ENCODE measurements at places on chromosomes 1 and 21.

DNA sequence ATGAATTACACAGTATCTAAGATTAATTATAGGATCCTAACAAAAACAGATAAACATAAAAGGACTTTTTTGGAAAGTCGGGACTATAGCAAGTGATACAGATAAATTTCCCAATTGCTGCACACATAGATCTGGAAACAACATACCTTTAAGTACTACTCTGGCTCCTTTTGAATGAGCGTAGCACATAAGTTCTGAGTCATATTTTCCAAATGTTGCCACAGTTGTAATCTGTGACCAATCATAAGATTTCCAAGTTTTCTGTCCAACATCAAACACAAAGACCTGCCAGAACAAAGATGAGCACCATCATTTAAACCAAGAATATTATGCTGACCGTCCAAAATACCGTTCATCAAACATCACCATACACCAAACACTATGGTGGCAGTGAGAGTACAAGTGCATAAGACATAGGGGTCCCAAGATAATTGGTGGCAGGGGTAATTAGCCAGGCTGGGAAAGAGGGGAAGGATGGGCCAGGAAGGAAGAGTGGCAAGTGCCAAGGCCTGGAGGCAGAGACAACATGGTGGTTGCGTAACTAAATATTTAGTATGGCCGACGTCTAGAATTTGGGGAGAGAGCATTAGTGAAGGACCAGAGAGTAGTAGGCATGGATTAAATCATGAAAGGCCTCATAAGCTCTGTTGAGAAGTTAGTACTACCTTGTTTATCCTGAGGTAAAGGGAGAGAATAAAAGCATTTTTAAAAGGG is 3.6 kb downstream of the CTBS start:
- DNase-seq = no peak
- peaks cover 17% of the 10 kb centered on the region for H3K4me1 ChIP-seq
- no peak overlapping the region for H3K4me3 ChIP-seq
- no peak overlapping the region for H3K27ac ChIP-seq
- no peaks in the 10 kb centered on the region for H3K36me3 ChIP-seq
- H3K27me3 ChIP-seq = no peaks in the 10 kb centered on the region

DNA sequence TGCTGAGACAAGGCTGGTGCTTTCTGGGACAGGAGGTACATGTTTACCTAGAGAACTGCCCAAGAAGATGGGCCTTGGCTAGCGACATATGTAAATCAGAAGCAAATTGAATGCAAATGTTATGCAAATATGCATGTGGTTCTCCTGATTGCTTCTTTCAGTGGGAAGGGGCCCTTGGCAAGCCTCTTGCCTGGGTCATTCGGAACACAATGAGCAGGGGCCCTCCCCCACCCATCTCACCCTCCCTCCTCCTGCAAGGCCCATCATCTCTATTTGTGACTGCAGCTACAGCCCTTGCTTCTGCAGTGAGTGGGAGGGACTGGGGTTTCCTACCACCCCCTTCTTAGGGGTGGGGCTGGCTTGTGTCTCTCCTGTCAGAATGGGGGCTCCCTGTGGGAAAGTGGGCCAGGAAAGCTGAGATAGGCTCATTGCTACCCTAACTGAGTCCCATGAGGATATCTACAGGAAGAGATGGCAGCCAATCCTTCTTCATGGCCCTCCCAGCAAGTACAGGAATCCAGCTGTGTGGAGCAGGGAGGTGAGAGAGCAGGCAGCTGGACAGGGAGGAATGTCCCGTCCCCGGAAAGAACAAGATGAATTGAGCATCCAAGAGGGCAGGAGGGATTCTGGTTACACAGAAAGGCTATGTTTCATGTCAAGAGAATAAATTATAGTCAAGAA is 31.0 kb downstream of the FOXD2 start:
- no peaks in the 10 kb centered on the region for H3K36me3 ChIP-seq
- H3K4me3 ChIP-seq = no peak overlapping the region
- H3K27ac ChIP-seq = no peak overlapping the region
- H3K4me1 ChIP-seq = no peaks in the 10 kb centered on the region
- no peaks in the 10 kb centered on the region for H3K27me3 ChIP-seq

DNA sequence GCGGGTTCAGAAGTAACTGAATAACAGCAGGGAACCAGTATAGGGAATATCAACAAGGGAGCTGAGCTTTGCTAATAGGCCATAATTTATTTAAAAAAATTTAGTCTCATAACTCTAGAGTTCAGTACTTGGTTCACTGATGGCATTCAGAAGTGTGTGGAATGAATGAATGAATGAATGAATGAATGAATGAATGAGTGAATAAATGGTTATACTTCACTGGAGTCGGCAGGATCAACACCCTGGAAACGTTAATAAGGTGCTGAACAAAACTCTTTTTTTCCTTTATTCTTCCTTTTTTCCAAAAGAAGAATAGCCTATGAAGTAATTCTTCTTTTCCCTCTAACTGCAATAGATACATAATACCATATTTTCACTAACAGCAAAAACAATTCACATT is 129.3 kb downstream of the SIM2 start:
- no peaks in the 10 kb centered on the region for H3K36me3 ChIP-seq
- H3K27ac ChIP-seq = no peak overlapping the region
- no peak overlapping the region for H3K4me3 ChIP-seq
- H3K27me3 ChIP-seq = no peaks in the 10 kb centered on the region
- no peak for DNase-seq

DNA sequence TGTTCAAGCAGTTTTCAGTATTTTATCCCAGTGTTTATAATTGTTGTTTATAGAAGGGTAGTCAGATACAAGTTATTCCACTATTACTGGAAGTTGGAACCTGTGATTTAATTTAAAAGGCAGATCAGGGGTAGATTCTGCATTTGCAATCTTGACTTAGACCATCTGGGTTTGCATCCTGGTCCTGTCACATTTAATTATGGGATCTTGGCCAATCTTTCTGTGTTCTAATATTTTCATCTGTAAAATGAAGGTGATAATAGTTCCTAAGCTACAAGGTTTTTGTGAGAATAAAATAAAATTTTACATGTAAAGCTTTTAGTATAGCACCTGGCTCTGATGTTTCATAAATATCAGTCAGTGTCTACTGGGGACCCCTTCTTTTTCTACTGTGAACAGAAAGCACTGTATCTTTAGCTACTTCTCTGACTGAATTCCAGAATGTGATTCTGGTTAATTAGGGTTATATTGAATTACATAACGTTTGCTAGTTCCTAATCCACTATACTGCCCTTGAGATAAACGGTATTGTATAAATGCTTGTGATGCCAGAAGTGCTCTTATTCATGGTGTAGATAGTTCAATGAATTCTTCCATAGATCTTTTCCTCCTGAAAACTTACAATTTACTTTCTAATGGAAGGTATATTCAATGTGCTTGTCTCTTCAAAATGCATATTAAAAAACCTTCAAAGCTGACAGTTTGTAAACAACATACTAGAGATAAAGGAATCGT is 131.0 kb downstream of the KCNK1 start:
- no peak overlapping the region for H3K4me3 ChIP-seq
- no peaks in the 10 kb centered on the region for H3K27me3 ChIP-seq
- no peak for DNase-seq
- no peak overlapping the region for H3K27ac ChIP-seq
- H3K36me3 ChIP-seq = no peaks in the 10 kb centered on the region

DNA sequence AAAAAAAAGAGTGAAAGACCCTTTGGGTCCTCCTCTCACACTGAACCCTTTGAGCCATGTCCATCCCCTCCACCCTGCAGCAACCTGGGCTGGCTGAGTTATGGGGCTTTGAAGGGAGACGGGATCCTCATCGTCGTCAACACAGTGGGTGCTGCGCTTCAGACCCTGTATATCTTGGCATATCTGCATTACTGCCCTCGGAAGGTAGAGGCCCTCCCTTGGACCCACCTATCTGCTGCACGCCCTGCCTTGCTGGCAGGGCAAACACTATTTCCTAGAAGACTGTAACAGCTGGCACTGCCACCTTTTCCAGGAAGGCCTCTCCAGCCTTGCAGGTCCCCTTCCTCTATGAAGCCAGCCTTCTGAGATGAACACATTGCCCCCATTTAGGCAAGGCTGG is 1.1 kb downstream of the SLC50A1 start:
- peaks cover 70% of the 10 kb centered on the region for H3K4me1 ChIP-seq
- H3K36me3 ChIP-seq = peaks cover 15% of the 10 kb centered on the region
- no peak for DNase-seq
- peak overlapping the region; percentile 67 for H3K4me3 ChIP-seq
- H3K27me3 ChIP-seq = no peaks in the 10 kb centered on the region

- DNase-seq = no peak
- no peak overlapping the region for H3K4me3 ChIP-seq
- no peaks in the 10 kb centered on the region for H3K4me1 ChIP-seq
- no peak overlapping the region for H3K27ac ChIP-seq
Observed at GRCh38 chr1:210944252-210944651, 189.7 kb downstream of the KCNH1 start.

GRCh38 chr1:223765036-223765718 is 52.8 kb downstream of the CAPN2 start:
- H3K4me3 ChIP-seq = no peak overlapping the region
- H3K36me3 ChIP-seq = peaks cover 80% of the 10 kb centered on the region
- peaks cover 12% of the 10 kb centered on the region for H3K4me1 ChIP-seq
- peak; percentile 57 for DNase-seq
- no peak overlapping the region for H3K27ac ChIP-seq
- H3K27me3 ChIP-seq = no peaks in the 10 kb centered on the region
